ENCODE measurements at places on chromosomes 13 and 19.

DNA sequence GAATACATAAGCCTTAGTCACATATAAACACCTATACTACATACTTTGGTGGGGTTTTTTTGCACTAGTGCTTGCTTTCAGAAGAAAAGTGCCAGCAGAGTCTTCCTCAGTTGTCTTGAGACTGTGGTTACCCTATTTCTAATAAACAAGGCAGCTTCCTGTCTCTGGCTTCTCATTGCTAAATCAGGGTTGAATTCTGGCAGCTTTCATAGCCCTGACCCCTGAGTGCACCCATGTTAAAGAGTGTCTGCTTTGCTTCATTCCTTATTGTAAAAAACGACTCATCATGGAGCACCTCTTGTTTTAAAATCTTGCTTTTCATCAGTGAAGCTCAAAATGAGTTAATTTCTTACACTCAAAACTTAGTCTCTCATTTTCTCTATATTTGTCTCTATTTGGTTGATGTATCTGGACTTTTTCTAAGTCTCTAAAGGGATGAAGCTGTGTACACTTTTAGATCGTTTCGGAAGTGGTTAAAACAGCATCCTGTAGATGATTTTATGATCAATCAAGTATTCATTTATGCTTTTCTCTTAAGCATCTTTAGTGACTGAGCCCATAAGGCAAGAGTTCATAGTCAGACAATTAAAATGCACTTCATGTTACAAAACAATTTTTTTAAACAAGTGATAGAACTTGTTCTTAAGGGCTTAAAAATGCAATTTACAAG is 72.1 kb downstream of the KLF12 start:
- DNase-seq, result no peak

DNA sequence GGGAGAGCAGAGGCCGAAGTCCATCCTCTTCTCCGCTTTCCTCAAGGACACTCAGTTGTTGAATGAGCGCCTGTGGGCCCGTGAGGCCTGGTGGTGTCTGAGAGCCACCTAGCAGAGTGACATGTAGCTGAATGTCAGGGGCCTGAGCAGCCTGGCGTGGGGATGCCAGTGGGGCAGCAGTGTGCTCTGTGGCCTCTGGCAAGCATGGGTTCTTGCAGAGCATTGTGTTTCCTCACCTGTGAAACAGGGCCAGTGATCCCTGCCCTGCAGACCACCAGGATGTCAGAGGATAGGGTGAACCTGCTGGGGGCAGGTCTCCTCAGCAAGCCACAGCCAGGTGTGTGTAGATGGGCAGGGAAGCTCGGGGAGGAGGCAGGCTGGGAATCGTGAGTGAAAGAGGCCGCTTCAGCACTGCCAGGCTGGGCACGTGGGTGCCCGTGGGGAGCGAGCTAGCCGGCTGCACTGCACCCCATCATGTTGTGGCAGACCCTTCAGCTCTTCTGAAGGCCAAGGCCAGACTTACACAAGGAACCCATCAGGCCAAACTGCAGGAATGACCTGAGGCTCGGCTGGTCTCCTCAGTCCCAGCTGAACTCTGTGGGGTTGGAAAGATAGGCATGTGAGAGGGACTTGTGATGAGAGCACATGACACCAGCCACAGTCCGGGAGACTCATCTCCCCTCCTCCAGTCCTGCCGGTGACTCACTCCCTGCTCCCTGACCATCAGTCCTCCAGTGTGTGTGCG is 5.0 kb downstream of the PPP1R37 start:
- peak; percentile 84 for DNase-seq

DNA sequence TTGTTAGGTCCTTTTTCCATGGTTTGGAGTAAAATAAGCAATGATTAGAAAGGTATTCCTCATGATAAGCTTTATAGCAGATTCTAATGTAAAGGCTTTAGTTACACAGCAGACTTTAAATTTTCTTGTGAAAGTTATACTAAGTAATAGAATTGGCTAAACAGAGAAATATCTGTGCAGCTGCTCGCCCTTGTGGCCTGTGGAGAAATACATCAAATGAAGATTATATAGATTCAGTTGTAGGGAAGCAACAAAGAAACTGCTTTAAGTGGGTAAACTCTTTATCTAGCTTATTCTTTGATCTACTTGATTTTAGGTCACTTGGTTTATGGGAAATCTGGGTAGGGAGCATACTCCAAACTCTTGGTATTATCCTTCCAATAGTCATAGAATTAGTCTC is 1269.7 kb upstream of the SPRY2 start:
- DNase-seq, result no peak

DNA sequence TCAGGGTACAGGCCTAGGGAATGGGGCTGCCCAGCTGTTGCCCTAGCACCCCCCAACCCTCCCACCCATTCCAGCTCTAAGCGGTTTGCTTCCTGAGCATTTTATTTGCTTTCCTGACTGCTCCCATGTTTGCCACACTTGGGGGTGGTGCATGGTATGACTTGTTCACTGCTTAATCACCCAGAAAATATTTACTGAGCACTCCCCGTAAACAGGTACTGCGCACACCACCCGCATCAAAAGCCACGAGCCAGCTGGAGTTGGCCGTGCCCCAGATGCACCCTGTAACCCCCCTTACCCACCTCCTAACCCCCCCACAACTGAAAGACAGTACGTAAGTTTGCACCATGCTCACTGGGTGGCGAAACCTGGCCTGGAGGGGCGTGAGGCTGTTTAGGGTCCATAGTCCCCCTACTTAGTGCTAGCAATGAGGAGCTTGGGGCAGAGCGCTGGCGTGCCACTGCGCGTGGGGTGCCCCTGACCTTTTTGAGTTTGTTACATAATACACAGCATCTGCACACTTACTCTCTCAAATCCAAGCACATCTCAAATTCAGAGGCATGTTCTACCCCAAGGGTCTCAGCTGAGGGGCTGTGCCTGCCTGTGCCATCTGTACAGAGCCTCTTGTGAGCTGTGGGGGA is 29.8 kb downstream of the DPF1 start:
- no peak for DNase-seq

DNA sequence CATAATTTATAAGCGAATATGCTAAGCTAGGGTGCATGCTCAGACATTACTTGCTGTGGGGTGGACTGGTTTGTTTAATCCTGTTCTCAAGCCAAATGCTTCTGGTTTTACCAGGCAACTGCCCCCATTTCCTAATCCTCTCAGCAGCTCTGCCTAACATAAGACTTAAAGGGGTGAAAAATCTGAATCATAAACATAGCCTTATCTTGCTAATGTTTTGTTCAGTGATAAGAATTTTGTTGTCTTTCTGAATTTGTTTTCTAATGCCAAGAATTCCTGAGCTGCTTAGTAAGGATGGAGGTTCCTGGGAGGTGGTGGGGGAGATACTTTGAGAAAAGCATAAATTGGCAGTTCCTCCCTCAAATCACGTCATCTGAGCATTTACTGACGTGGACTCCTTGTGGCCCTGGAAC is 42.7 kb downstream of the ING1 start:
- no peak for DNase-seq

DNA sequence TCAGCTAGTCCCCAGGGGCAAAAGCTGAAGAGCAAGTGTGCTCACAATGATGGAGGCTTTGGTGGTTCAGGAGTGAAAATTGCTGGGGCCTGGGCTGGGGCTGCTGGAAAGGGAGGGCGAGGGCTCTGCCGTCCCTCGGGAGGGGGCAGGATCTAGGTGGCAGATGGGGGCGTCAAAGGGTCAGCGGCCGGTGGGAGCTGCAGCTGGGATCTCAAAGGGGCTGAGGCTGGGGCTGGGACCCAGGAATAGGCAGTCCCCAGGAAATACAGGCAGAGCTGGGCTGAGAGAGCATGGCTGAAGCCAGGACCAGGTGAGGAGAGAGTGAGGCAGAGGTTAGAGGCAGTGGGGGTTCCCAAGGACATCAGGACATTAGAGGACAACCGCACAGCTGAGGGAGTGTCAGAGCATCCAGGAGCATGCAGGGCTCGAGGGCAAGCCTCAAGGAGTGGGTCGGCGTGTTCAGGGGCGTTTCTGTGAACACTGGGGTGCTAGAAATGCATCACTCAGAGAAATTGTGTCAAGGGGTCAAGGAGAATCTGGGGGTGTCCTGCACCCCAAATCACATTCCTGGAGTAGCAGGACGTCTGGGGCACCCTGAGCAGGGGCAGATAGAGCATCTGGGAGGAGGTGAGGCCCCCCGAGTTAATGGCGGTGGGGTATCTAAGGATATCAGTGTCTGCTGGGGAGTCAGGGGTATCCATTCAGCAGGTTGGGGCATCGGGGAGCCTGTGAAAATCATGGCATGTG is 1.2 kb upstream of the SYNE4 start:
- DNase-seq, result no peak

GRCh38 chr13:67619351-67619994 is 389.3 kb upstream of the PCDH9 start:
- DNase-seq, result peak; percentile 9

DNA sequence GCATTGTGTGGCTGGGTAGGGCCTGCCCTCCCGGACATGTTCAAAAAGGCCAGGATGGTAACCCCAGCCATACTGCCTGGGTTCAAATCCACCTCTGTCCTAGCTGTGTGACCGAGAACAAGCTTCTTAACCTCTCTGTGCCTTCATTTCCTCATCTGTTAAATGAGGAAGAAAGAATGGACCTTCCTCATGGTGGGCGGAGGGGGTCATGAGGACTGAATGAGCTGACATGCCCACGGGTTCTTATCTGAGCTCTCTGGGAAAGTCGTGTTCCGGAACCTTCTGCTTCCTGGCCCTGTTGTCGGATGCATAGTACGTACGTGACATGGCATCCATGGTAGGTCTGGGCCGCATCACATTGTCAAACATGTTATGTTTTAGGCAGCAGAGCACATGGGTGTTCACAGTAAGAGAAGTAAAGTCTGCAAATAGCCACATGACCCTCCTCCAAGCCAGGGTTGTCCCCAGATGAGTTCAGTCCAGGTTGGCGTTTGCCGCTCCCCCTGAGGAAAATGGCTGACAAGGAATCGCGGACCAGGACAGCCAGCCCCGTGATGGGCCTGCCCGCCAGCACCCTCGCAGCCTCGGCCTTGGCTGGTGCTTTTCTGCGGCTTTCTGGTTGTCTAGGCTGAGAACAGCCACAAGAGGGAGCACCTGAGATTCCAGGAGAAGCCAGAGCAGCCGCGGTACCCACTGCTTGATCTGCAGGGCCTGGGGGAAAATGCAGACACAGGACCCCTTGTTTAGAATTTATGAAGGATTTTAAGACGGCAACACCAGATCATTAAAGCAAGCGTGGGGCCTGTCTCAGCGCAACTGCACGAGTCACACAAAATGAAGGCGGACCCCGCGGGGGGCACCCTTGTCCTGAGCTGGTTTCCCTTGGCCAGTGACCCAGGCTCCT is 2.4 kb upstream of the NTN5 start:
- DNase-seq, result peak; percentile 39

DNA sequence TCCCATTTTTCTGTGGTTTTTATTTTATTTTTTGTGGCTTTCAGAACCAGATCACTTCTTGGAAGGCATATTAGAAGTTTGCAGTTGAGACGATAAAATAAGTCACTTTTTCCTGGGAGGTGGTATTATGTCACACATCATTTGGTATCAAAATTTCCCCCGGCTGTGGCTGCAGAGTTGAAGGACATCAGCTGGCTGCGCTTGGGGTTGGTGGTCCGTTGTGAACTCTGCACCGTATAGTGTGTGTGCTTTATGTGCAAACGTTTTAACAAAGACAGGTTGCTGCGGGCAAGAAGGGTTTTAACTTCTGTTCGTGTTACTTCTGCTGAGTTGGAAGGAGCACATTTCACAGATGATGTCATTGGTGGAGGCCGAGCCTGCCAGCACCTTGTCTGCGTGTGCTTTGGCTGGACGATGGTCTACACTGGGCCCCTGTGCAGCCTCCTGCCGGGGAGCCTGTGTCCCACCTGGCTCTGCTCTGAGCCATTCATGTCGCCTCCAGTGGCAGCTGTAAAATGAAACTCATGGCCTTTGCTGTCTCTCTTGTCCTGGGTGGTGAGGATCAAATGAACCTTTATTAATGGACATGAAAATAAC is 9.6 kb downstream of the ATP11A start:
- no peak for DNase-seq

DNA sequence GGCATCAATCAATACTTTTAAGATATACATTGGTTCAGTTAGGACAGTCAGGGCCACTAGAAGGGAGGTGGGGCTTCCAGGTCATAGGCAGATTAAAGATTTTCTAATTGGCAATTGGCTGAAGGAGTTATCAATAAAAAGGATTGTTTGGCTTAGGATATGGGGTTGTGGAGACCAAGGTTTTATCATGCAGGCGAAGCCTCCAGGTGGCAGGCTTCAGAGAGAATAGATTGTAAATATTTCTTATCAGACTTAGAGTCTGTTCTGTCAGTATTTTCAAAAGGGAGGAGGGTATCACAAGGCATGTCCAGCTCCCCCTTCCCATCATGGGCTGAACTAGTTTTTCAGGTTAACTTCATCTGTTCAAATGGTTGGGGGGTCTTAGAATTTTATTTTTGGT is 77.4 kb upstream of the FARP1 start:
- DNase-seq, result no peak

- no peak for DNase-seq
Observed at GRCh38 chr13:43935878-43936277, 56.2 kb downstream of the LACC1 start.

DNA sequence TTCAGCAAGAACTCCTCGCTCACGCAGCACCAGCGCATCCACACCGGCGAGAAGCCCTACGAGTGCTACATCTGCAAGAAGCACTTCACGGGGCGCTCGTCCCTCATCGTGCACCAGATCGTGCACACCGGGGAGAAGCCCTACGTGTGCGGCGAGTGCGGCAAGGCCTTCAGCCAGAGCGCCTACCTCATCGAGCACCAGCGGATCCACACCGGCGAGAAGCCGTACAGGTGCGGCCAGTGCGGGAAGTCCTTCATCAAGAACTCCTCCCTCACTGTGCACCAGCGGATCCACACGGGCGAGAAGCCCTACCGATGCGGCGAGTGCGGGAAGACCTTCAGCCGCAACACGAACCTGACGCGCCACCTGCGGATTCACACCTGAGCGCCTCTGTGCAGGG is 20.6 kb upstream of the SMIM17 start:
- DNase-seq, result no peak

- DNase-seq, result no peak
Observed at GRCh38 chr13:79402074-79402635, 3.9 kb downstream of the RBM26 start.

DNA sequence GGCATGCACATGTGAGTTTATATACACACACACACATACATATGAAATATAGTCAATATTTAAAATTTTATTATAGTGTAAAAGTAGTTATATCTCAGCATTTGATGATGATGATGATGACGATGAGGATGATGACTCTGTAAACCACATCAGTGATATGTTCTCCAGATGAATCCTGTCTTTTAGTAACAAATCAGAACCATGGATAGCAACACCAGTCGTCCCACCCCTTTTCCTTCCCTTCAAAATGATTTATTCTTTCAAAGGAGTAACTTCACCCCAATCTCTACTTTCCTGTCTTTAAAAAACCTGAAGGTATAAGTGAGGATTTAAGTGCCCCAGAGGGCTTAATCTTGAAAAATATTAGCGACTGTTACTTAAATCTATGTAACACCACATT is 74.1 kb downstream of the DCLK1 start:
- DNase-seq, result no peak

GRCh38 chr19:44212866-44213346 is 574 bp downstream of the ZNF227 start:
- no peak for DNase-seq

- DNase-seq, result no peak
Observed at GRCh38 chr19:55149078-55150003, at the start of gene TNNT1. TNNT1 (minus strand) TSS chr19:55149206; CDS start chr19:55147157, 2,049 bp downstream.
